ENCODE measurements at places on chromosomes 1 and 21. TPM values are rescaled to one million over a fixed set of nuclear protein-coding genes. Genes with fewer than 3 reads are reported as not detected.

Gene CLCA4
- total RNA-seq, result 0.36 TPM

Gene TIAM1
- not detected for total RNA-seq

Gene FTCD
- 0.33 TPM for total RNA-seq

DNA sequence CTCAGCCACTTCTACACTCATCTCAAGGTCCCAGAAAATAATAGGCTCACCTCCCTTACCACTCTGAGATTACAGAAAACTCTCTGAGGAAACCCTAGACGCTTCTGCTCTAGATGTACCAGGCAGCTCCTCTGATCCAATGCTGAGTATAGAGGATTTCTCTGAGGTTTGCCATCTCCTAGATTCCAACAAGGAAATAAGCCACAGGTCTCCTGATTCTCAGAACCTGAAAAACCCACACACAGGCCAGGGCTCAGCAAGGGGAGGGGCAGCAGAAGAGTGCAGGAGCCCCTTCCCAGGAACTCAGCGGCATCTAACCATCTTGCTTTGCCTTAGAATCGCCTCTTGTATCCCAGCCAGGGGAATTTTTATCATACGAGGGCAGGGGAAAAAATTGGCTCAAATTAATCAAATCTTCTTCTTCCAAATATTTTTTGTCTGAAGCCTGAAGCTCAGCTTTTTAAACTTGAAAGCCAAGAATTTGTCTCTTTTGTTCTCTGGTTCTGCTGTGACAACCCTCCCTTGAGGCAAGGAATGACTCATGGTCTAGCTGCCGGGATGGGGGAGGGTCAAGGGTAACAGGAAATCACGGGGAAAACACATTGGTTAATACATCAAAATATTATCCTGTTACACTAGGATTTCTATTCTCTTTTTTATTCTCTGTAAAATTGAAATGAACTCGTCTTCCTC lies 30.8 kb downstream of the GORAB start:
- peak; percentile 55 for DNase-seq

DNA sequence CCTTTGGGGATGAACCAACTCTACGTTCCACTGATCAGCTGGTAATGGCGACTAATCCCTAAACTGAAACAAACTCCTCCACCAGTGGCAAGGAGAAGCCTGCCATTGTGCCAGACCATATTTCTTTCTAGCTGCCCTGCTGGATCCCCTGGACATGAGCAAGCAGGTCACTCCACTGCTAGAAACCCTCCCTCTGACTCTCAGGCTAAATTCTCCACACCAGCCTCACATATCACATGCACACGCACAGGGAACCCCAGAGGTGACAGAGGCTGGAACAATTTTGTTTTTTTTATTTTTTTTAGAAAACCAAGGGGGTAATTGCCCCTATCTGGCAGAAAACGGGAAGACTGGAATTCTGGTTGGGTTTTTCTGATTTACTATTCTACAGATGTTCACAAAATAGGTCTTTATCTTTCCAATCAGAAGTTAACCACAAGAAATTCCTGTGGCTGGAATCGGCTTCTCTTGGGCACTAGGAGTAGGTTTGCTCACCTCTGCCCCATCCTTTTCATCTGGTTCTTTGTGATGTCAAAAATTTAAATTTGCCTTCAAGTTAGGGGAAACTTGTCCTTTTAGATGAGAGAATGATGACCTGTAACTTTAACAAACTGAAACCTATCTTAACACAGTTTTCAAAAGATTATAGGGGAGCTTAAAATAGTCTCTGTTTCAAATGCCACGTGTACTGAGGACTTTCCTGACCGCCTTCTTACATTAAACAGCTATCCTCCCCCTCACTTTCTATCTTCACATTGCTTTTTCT lies 258.1 kb downstream of the SDCCAG8 start:
- DNase-seq, result peak; percentile 25

DNA sequence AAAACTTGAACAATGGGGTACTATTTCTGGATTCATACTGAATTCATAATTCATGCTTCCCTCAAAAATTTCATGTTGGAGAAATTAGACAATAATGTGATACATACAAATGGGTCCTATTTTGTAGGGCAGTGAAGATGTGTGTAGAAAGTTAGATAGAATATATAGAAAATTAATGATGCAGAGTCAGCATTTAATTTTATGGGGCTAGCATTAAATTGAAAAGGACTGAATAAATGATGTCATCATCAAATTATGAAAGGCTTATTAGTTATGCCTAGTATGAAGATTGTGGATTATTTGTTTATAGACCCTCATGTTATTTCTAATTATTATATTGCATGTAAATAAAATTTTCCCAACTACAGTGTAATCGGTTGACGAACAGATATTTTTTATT lies 119.1 kb downstream of the ADGRL4 start:
- no peak for DNase-seq

GRCh38 chr1:169390303-169390702 lies 22.3 kb downstream of the BLZF1 start:
- no peak for DNase-seq

GRCh38 chr1:89484092-89485038 lies 40.3 kb upstream of the LRRC8B start:
- no peak for DNase-seq

- DNase-seq, result no peak
Observed at GRCh38 chr1:245688536-245689453, 534.0 kb downstream of the KIF26B start.

GRCh38 chr1:224435318-224435763 lies 744 bp upstream of the WDR26 start:
- peak; percentile 39 for DNase-seq

DNA sequence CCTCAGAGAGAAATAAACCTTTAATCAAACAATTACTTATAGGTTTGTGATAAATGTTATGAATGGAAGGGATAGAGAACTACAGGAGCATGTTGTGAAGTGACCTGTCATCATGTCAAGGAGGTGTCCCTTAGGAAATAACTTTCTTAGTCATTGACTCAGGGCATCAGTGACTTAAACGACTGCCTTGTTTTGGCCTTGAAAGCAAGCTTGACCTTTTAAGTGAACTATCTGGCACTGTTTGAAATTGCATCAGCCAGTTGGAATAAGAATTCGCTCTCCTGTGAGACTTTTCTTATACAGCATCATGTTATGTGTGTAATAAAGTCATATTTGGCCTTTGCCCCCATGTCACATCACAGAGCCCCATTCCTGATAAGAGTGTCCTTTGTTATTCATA lies 30.9 kb downstream of the LRRC8B start:
- DNase-seq, result no peak
